ENCODE measurements at places on chromosomes 12 and 14.

DNA sequence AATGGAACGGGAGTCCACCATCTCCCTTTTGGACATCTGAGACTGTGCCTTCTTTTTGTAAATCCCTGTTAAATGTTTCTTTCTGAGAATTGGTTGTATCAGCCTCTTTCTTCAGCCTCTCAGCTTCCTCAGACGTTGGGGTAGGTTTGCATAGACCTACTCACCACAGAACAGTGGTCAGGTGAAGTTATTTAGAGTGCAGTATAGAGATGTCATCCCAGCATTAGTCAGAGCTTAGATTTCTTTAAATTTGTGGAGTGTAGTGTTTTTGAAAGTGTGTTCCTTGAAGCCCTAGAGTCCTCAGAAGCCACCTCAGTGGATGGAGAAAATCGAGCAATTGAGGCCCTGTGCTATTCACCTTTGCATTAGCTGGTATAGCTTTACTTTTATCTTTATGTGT is 8.9 kb upstream of the EEA1 start:
- no peak for DNase-seq

DNA sequence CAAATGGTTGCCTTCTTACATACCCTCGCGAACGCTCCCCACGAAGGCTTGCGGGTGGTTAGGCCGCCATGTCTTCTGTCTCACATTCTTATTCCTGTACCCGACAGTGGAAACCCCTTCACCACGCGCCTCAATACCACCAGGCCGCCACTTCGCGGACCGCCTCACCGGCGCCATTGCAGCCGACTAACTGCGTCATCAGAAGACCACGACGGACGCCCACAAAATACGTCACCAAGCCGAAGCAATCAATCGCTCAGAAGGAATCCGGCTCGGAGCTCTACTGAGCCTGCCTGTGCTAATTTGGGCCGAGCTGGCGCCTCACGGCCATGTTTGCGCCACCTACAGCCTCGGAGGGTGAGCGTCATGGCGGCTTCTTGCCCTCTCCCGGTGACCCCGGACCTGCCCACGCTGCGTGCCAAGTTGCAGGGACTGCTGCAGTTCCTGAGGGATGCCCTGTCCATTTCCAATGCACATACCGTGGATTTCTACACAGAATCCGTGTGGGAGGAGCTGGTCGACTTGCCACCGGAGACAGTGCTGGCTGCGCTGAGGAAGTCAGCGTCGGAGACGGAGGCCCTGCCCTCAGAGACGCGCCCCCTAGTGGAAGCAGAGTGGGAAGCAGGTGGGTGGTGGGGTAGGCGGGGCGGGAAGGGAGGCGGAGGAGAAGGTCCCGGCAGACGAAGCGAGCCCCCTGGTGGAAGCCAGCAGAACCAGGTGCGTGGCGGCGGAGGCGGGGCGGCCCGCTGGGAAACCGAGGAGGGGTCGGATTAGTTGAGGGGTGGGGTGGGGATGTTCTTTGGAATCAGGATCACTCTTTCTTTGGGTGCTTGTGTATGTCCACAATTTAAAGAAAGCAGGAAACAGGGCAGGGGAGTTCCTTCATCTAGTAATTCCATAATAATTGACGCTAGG is at the start of the genes CCDC59 and METTL25:
Gene CCDC59, minus strand, starts transcription at position 188 of the 915 bp plus-strand sequence. Its CDS starts 11 bp downstream, at position 177.
Gene METTL25, plus strand, starts transcription at position 330 of the 915 bp plus-strand sequence. Its CDS starts 37 bp downstream, at position 367.
- peak; percentile 99 for DNase-seq

DNA sequence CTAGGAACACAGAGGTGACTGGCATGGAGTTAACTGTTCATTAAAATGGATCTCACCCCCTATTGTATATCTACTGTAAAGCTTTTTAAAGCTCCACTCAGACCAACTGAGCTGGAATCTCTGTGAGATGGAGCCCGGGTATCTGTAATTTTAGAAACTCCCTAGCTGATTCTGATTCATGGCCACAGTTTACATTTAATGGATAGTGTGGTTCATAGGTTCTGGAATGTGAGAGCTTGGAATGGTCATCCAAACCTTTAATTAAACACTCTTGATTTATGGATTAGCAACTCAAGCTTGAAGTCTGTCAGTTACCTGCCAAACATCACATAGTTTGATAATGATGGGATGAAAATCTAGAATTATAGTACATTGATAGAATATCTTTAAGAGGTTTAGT is 183.8 kb downstream of the SLC25A21 start:
- no peak for DNase-seq

DNA sequence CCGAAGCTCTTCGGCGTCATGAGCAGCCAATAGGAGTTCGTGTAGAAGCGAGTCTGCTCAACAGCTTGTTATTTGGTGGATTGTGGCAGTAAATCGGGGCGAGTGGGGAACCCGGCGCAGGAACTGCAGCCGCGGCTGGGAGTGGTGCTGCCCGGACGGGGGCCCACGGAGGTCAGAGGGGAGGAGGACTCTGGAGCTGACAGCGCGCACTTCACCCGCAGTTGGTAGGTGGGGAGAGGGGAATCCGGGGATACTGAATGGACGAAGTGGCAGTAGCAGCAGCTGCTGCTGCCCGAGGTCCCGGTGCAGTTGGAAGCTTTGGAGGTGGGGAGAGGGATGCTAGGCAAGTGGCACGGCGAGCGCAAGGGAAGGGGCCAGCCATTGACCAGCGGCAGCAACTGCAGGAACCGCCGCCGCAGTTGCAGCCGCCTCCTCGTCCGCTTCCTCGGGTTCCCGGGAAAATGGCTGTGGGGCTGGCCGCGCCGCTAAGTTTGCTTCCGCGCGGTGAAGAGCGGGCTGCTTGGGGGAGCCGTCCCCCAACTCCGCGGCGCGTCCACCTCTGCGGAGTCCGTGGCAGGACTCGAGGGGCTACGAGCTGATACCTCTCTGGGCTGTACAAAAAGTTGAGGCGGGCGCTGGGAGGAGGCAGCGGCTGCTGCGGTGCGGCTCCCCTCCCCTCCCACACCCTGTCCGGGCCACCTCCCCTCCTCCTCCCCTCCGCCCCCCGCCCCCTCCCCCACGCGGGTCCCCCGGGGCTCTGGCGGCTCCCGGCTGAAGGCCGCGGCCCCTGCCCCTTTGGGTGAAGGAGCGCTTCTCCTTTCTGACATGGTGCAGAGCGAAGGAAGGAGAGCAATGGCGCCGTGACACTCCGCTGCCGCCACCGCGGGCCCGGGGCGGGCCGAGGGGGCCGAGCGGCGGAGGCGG is at the start of gene ARID4A:
Gene ARID4A, plus strand, starts transcription at position 79 of the 924 bp plus-strand sequence. CDS start 1,300 bp downstream, outside the sequence.
- peak; percentile 37 for DNase-seq

- DNase-seq: no peak
Measured at GRCh38 chr12:115060477-115061168, 376.6 kb upstream of the TBX3 start.

- no peak for DNase-seq
Measured at GRCh38 chr12:99917711-99918402, 66.9 kb downstream of the ANKS1B start.

- DNase-seq: no peak
Measured at GRCh38 chr12:41683023-41683422, 461.7 kb downstream of the GXYLT1 start.

DNA sequence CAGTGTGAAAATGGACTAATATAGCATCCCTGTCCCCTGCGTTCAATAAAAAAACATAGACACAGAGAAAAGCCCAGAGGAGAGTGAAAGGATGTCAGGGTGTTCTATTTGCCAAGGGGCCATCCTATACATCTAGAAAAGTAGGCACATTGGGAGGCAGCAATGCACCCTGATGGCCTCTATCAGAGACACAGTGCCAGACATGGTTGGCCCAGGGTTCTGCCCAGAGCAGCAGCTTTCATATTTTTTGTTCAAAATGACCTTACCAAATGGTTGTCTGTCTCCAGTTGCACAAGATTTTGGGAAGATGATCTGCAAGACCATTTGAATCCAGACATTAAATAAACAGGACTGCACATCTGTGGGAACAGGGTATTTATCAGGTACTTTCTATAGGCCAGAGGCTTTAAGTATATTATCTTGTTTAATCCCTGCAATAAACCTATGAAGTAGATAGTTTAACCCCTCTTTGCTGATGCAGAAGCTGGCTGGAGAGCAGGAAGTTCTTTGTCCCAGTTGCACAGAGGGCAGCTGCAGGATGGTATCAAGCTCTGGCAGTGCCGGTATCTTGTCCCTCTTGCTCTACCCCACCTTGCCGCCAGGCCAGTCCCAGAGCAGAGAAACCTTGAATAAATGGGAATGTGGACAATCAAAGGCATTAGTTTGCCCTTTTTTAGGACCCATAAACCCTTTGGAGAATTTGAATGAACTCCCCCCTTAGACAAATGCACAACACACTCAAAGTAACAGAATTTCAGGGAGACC is 171.8 kb upstream of the PWP1 start:
- no peak for DNase-seq

GRCh38 chr14:73663548-73664212 is 18.9 kb downstream of the DNAL1 start:
- no peak for DNase-seq

GRCh38 chr12:64083285-64084210 is 138.5 kb downstream of the KICS2 start:
- peak; percentile 21 for DNase-seq

DNA sequence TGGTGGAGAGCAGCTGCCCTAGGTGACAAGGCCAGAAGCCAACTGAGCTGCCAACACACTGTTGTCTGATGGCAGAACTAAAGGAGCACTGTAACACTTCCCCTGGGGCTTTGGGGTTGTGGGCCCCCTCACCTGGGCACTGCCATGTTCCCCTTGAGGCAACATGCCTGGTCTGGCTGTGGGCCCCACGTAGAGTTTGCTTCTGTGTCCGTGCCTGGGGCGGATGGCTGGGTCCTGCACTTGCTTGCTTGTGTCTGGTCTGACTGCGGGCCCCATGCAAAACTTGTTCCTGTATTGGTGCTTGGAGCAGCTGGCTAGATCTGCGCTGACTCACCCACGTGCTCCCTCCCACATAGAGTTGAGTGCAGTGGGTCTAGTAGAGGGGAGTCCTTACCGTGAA is 78.4 kb downstream of the MNAT1 start:
- DNase-seq: no peak

GRCh38 chr12:116389990-116390389 is 112.5 kb upstream of the MED13L start:
- no peak for DNase-seq

GRCh38 chr12:389142-390096 is at the start of gene KDM5A:
Gene KDM5A (minus strand): TSS chr12:389320. CDS start chr12:389091, 229 bp downstream.
- peak; percentile 95 for DNase-seq

DNA sequence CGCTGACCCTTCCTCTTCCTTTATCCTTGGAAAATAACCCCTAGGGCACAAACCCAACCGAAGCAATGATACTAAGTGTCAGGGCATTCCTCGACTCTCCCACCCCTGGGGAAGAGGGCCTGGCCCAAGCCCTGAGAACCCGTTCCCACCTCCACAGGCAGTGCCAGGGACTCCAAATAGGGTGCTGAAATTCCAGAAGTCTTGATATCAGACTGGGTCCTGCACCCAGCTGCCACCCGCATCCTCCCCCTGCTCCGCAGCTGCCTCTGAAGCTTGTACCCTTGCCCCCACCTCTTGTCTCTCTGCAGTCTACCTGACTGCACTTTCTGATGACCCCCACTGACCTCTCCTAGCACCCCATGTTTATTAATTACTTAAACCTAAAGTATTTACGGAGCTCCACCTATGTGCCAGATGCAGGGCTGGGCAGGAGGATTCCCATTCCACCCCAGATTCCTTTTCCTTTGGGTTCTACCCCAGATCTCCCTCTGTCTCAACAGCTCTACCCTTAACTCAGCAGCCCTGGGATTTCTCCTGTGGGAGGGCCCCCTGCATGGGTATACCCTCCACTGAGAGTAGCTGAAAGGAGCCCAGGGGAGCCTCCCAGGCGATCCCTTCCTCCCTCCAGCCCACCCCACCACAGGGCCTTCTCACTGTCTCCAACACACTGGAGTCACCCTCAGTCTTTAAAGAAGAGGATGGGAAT is 4.1 kb upstream of the KRT18 start:
- no peak for DNase-seq
